ENCODE measurements at places on chromosomes 13 and 19. TPM values are rescaled to one million over a fixed set of nuclear protein-coding genes. Genes with fewer than 3 reads are reported as not detected.

DNA sequence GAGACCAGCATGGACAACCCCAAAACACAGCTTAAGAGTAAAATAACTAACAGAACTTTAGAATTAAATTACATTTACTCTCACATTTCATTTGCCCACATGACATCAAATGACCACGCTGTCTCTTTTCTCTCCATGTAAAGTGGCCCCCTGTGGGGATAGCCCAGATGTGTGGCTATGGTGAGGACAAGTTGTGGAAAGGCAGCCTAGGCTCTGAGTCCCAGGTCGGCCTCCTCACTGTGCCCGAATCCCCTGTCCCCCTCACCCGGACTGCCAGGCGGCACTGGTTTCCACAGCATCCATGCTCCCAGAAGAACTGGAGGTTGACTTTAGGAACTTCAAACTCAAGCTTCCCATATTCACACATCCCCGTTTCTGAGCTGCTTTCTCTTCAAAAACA lies 111.8 kb upstream of the UQCRFS1 start:
- no peak for DNase-seq

DNA sequence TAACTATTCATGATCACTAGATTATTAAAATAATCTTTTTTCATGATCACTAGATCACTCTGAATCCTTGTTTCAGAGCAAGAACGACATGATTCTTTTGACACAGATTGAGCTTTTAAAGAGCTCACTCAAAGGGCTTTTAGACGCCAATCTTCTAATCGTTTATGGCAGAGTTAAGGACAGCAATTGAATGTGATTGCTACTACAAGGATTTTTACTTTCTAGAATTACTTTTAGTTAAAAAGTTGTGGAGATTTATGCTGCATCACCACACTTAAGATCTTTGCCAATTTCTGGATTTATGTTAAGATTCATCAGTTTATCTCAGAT lies 1.3 kb downstream of the EXOSC8 start:
- DNase-seq, result no peak

DNA sequence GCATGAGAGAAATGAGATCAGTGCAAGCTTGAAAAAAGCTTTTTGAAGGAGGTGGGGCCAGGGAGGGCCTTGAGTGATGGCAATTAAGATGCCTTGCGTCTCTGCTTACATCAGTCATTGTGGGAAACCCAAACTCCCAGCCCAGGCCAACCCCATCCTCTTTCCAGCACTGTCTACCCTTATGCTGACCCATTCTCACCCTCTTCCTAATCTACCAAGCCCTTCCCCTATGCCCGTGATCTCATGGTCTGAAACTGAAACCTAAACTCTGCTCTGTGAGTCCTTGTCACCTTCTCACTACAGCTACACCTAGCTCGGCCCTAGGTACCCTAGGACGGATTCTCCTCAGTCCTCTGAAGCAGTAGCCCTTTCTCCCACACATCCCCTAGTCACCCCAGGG lies 36.0 kb upstream of the SERP2 start:
- no peak for DNase-seq

DNA sequence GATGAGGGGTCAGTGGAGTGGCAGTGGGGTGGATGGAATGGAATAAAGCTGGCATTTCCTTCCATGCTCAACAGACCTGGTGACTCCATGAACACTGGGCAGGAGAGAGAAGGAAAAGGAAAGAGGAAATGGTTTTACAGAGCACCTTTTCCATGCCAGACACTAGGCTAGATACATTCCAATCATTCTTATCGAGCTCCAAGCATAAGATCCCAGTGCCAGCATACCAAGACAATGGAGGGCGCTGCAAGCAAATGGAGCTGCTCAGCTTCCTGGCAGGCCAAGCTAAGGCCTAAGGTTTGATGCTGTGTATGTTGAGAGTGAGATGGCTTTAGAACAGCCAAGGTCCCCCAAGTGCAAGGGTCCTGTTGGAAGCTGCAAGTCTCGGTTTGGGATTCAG lies 113.2 kb downstream of the HSPH1 start:
- DNase-seq, result no peak

- no peak for DNase-seq
Measured at GRCh38 chr19:2494084-2494446, 18.1 kb downstream of the GADD45B start.

DNA sequence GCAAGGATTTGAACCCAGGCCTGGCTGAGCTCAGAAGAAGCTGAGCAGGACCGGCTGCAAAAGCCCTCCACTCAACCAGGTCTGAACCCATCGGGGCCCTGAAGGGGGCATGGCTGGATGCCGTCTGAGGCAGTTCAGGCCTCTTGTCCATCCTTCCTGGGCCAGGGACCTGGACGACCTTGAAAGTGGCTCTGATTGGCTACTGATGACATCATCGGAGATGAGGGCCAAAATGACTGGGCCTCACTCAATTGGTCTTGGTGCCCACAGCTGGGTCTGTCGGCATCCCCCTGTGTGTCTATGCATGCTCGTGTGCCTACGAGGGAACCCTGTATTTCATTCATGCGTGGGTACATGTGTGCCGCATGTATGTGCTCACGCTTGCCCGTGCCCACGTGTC lies 71.8 kb downstream of the PTPRS start:
- DNase-seq, result no peak

DNA sequence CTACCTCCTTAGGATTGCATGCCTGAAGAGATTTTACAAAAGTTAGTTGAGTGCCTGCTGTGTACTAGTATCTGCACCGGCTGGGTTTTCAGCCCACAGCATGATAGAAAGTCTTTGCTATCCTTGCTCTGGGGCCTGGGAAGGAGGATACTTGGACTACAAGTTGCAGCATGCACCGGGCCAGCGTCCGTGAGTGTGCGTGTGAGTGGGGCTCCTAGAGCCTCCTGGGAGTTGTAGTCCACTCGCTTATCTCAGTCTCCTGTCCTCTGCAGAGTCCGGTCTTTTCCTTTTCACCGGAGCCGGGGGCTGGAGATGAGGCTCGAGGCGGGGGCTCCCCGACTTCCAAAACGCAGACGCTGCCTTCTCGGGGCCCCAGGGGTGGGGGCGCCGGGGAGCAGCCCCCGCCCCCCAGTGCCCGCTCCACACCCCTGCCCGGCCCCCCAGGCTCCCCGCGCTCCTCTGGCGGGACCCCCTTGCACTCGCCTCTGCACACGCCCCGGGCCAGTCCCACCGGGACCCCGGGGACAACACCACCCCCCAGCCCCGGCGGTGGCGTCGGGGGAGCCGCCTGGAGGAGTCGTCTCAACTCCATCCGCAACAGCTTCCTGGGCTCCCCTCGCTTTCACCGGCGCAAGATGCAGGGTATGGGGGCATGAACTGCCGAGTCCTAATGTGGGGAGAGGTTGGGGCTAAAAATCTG lies 20.6 kb downstream of the BRSK1 start:
- DNase-seq, result no peak

GRCh38 chr19:55116859-55117662 lies at the start of gene PPP1R12C:
TSS of gene PPP1R12C (minus strand) at chr19:55117637. CDS start at chr19:55117543, 94 bp downstream.
- DNase-seq, result peak; percentile 16

- no peak for DNase-seq
Measured at GRCh38 chr13:79919091-79919490, 421.8 kb downstream of the SPRY2 start.

- no peak for DNase-seq
Measured at GRCh38 chr13:96768524-96768923, 225.8 kb downstream of the OXGR1 start.

GRCh38 chr13:95921485-95921884 lies 131.7 kb downstream of the UGGT2 start:
- DNase-seq, result no peak

GRCh38 chr19:43300876-43301765 lies 31.8 kb upstream of the PSG9 start:
- no peak for DNase-seq

DNA sequence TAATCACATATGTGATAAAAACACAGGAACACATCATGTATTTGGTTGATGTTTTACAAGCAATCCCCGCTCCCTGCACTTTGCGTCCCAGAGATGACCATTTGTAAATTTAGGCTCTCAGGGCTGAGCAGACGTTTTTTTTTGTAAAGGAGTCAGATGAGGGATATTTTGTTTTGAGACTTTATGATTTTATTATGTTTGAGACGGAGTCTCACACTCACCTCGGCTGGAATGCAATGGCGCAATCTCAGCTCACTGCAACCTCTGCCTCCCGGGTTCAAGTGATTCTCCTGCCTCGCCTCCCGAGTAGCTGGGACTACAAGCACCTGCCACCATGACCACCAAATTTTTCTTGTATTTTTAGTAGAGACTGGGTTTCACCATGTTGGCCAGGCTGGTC lies 1.4 kb downstream of the TLE6 start:
- no peak for DNase-seq

DNA sequence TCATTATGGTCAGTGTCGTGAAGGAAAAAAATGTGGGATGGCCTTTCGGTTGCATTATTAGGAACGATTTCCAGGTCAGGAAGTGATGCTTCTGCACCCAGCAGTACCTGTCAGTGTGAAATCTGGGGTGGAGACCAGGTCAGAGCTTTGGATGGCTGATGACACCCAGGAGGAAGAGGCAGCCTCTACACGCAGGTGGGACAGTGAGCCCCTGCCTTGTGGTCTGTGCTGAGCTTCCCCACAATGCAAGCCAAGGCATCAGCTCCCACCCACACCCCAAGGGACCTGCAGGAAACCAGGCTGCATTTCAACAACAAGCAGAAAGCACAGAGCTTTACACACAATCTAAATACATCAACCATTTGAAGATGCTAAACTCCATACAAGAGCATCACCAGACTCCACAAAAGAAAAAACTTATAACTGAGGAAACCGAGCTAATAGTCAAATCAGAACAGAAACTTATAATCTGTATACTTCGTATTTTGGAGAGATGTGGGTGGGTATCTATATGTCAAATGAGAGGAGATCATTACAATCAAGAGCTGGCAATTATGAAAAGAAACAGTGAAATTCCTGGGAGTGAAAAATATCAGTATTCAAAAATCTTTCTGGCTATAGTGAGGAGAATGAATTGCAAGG lies 130.1 kb downstream of the ZDHHC20 start:
- no peak for DNase-seq

GRCh38 chr19:2798733-2799132 lies 13.4 kb downstream of the THOP1 start:
- no peak for DNase-seq

DNA sequence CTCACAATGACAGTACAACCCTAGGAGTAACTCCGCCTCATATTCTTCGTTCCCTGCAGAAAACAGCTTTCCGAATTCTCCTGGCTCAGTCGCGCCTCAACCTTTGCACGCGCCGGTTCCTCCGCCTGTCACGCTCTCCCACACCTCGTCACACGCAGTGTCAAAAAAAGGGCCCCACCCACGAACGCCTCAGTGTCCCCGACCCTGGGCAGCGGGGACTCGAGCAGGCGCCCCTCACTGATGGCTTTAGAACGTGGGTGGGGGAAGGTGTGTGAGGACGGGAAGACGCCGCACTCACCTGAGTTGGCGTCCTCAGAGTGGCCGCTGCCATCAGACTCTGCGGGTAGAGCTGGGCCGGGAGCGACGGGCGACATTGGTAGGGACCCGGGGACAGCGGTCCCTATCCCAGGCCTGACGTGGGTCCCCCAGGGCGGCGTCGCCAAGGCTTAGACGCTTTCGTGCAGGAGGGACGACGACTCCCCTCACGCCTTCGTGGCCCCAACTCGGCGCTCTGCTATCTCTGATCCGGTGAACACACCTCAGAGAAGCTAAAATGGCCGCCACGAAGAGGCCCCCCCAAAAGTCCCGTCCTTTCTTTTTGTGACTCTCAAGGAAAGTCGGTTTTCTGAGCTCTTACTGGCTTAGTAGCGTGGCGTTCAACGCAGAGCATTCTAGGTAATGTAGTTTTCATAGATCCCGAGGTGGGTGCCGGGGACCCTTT lies at the start of gene ZNF154:
Gene ZNF154 (minus strand): TSS at position 564 of the 721 bp plus-strand sequence. CDS start 233 bp downstream, at position 331.
- DNase-seq, result peak; percentile 27

DNA sequence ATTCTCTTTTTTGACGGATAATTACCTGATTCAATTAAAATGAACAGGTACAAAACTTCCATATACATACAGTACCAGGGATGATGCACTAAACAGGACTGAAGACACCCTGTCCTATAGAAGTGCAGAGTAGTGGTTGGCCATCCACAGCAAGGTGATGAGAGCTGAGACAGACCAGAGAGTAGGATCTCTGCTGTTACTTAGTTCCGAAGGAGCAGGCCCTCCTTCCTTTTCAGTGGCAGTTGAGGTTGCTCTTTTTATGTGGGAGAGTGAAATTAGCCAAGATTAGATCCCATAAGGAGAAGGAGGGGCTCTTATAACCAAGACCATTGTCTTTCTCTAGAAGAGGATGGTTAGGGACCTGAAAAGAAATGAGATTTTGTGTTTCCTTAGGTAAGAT lies 4.0 kb downstream of the PDS5B start:
- DNase-seq, result no peak

GRCh38 chr19:27966390-27966816 lies 1246.5 kb downstream of the UQCRFS1 start:
- no peak for DNase-seq

GRCh38 chr13:87274209-87274819 lies 396.9 kb upstream of the SLITRK5 start:
- DNase-seq, result peak; percentile 7

DNA sequence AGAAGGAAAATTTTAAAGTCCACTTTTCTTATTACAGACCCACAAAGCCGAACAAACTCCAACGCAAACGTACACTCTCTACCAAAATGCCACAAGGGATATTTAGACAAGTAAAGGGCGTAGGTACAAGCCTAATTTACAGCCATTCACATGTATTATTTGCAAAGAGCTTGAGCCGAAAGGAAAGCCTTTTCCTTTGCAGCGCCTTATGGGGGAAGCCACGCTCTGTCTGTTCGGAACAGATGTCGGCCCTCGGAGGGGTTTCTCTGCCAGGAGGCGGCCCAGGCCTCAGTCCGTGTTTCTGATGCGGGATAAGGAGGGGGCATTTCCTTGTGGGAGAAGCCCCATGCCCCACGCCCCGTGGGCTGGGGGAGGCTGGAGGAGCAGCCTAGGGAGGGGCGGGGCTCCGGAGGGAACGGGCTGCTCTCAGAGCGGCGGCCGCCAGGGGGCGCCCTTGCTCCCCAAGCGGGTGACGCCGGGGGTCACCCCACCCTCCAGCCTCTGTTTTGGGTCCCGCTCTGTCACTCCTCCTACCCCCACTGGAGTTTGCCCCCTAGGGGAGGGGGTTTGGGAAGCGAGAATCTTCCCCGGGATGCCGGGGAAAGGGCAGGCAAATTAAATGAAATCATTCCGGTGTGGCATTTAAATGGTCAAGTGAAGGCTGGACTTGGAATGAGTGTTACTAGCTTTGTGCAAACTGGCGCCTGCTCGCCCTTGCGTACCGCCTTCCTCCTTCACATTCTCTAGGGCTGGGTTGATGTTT lies 2.9 kb downstream of the HTR2A start:
- peak; percentile 38 for DNase-seq

- DNase-seq, result no peak
Measured at GRCh38 chr13:108963276-108963810, 333.9 kb downstream of the MYO16 start.

Gene KCNN4
- 93.8 TPM for total RNA-seq

Gene STARD13
- 0.40 TPM for total RNA-seq

Gene IGLON5
- total RNA-seq, result 0.09 TPM

Gene LIN7B
- total RNA-seq, result 4.0 TPM

Gene C1QTNF9B
- total RNA-seq, result not detected

Gene SOX1
- total RNA-seq, result not detected

Gene SHISA7
- total RNA-seq, result not detected

Gene RYR1
- 1.4 TPM for total RNA-seq

Gene PRRG2
- 1.2 TPM for total RNA-seq

Gene THSD1
- 0.26 TPM for total RNA-seq

Gene KL
- total RNA-seq, result 0.35 TPM

Gene GAS6
- total RNA-seq, result 0.42 TPM

Gene GNA15
- total RNA-seq, result 2.6 TPM

Measured in CD8-positive, alpha-beta memory T cell (primary cell).